ENCODE measurements at places on chromosomes 5 and 9. TPM values are rescaled to one million over a fixed set of nuclear protein-coding genes. Genes with fewer than 3 reads are reported as not detected.
A peak's percentile ranks its signal among the peaks of the same experiment; 100 is the strongest.

The IGFBPL1 gene
- total RNA-seq = not detected

GRCh38 chr9:21413151-21413550 is 4.2 kb downstream of the IFNA8 start:
- H3K27ac ChIP-seq = no peak overlapping the region
- no peak overlapping the region for H3K4me3 ChIP-seq
- H3K27me3 ChIP-seq = no peaks in the 10 kb centered on the region

DNA sequence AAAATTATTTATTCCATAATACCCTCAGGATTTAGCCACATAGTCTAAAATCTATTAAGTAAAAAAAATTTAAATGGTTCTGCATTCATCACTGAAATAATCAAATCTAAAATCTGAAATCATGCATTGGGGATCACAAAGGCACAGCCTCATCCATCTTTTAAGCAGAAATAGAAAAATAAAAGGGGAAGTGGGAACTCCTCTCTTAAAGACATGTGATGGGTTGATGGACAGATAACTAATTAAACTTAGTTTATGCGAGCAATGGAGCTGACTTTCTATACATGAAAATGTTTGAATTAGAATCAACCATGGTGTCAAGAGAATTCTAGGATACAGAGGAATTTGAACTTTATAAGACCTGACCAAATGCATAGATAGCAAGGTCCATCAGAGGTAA is 170.5 kb downstream of the GABRB2 start:
- H3K27ac ChIP-seq = no peak overlapping the region
- no peaks in the 10 kb centered on the region for H3K27me3 ChIP-seq
- no peaks in the 10 kb centered on the region for H3K4me1 ChIP-seq
- no peaks in the 10 kb centered on the region for H3K36me3 ChIP-seq
- DNase-seq = no peak

The GABBR2 gene
- not detected for total RNA-seq

DNA sequence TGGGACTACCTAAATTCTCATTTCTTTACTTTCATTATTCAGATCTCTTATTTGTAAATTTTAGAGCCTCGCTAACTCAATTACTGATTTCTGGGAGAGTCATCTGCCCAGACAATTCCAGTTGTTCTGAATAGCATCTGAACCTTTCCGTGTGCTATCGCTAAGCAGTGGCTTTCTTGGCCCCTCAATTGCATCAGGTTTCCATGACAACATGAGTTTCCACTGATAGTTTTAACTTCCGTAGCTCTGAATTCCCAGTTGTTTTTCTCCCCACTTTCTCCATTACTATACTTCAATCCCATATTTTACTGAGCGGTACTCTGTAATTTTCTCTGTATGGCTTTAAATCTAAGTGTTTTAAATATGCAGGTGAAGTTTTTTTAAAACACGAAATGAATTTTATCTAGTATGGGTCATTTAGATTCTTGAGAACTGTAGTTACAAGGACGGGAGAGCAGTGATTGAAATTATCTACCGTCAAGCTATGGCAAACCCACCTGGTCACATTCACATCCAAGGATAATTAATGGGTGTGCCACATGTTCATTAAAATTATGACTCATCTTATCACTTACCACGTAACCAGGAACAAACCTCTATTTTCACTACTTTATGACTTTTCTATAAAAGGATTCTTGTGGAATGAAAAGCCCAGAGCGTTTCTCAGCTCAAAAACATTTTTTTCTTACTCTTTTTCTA is 223.5 kb upstream of the PCSK5 start:
- no peak overlapping the region for H3K4me3 ChIP-seq
- H3K4me1 ChIP-seq = no peaks in the 10 kb centered on the region
- H3K27ac ChIP-seq = no peak overlapping the region
- H3K36me3 ChIP-seq = no peaks in the 10 kb centered on the region

- no peak overlapping the region for H3K27ac ChIP-seq
- DNase-seq = no peak
- H3K4me1 ChIP-seq = no peaks in the 10 kb centered on the region
- H3K27me3 ChIP-seq = no peaks in the 10 kb centered on the region
These were observed 647 bp downstream of the PDE8B start for GRCh38 chr5:77210964-77211690.

DNA sequence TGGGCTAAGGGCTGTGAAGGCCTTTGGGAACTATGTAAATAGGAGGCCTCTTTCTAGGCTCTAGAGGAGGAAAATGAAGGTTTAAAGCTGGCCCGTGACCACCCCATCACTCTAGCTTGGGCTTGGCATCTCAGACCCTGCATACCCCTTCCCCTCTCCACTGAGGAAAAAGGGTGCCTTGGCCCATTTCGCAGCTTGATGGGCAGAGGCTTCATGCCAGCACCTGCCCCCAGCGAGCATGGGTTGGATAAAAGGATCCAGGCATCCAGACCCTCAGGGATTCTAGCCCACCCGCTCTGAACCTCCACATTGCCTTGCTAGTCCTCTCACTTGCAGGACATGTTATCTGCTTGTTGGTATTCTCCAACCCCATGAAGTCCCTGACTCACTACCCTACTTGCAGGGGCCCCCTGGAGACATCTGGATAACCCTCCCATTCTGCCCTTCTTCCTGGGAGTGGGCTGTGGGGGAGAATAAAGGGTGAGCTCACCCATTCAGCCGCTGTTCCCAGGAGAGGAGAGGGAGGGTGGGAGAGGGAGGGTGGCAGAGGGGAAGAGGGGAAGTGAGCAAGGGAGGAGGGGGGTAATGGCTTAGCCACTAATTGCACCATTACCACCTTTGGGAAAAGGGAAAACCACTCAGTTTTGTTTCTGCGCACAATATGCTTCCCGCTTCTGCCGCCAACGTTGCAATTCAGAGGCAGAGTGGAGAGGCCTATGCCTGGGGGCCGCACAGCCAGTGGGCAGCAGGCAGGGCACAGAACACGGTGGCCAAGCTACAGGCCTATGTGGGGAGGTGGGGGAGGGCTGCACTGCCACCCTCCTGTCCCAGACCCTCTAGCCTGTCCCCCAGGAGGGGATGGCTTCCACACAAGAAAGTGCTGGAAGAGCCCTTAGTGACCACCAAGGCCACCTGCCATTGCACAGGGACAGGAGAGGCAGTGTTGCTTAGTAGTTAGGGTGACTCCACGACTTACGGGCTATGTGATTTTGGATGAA is 2.1 kb upstream of the CAMK2A start:
- H3K36me3 ChIP-seq = no peaks in the 10 kb centered on the region
- H3K27ac ChIP-seq = no peak overlapping the region
- H3K4me1 ChIP-seq = no peaks in the 10 kb centered on the region
- no peaks in the 10 kb centered on the region for H3K27me3 ChIP-seq
- no peak overlapping the region for H3K4me3 ChIP-seq

GRCh38 chr5:73088026-73088425 is 32.3 kb upstream of the TMEM171 start:
- no peak overlapping the region for H3K4me3 ChIP-seq
- H3K36me3 ChIP-seq = no peaks in the 10 kb centered on the region
- H3K4me1 ChIP-seq = no peaks in the 10 kb centered on the region
- no peaks in the 10 kb centered on the region for H3K27me3 ChIP-seq

GRCh38 chr5:38453506-38453905 is 102.9 kb downstream of the LIFR start:
- no peaks in the 10 kb centered on the region for H3K27me3 ChIP-seq
- H3K36me3 ChIP-seq = no peaks in the 10 kb centered on the region
- no peaks in the 10 kb centered on the region for H3K4me1 ChIP-seq
- no peak overlapping the region for H3K4me3 ChIP-seq
- no peak for DNase-seq
- H3K27ac ChIP-seq = no peak overlapping the region

The PCDHGB1 gene
- 5.1 TPM for total RNA-seq

The SPATA31D3 gene
- not detected for total RNA-seq

The MLANA gene
- not detected for total RNA-seq

- no peaks in the 10 kb centered on the region for H3K4me1 ChIP-seq
- H3K27ac ChIP-seq = peak overlapping the region; percentile 46
- H3K4me3 ChIP-seq = peak overlapping the region; percentile 10
- no peak for DNase-seq
These were observed 101.1 kb upstream of the NR4A3 start for GRCh38 chr9:99720455-99721050.

DNA sequence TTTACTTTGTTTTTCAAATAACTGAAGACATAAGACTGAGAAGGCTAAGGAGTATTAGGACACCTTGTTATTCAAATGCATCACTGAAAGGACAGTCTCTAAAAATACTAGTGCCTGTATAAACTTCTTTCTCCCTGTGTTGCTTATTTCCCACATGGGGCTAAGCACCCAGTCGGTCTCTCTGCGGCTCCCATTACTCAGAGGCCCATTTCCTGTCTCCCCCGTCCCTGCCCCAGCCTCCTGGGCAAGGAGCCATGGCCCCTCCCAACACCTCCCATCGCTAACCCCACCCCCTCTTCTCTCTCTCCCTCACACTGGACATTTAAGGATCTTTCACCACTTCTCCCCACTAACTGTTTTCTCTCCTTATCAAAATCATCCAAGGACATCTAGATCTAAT is 81.9 kb downstream of the EBF1 start:
- H3K4me3 ChIP-seq = no peak overlapping the region
- no peaks in the 10 kb centered on the region for H3K4me1 ChIP-seq
- H3K27ac ChIP-seq = peak overlapping the region; percentile 59
- no peaks in the 10 kb centered on the region for H3K36me3 ChIP-seq
- DNase-seq = no peak
- no peaks in the 10 kb centered on the region for H3K27me3 ChIP-seq

DNA sequence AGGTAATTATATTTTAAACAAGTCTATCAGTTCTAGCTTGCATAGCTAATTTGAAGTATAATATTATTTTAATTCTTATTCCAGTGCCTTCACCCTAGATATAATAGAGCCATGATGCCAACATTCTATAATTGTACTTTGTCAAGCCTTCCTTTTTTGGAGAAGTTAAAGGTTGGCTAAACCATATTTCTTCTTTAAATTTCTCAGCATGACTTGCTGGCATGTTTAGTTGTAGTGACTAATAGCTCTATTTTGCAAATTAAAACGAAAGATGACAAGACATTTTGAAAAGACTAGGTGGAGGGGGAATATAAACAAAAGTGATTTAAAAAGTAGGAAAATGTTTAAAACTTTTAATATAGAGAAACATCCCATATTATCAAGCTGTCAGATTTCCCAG is 400.7 kb downstream of the PSAT1 start:
- no peak for DNase-seq
- no peaks in the 10 kb centered on the region for H3K4me1 ChIP-seq
- H3K36me3 ChIP-seq = no peaks in the 10 kb centered on the region

DNA sequence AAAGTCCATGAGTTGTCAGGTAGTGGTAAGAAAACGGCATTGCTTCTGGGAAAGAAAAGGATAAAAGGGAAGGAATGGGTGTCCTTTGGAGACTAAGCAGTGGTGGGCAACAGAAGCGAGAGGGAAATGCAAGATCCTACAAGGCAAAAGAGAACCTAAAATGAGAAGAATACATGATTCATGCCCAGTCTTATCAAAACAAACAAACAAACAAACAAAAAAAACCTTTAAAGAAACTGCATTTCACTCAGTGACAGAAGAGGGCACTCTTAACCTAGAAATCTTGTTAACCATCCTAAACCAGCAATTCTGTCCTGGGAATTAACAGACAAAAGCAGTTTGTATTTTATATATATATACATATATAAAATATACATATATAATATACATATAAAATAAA is 88.5 kb downstream of the SUSD1 start:
- H3K4me3 ChIP-seq = no peak overlapping the region
- H3K36me3 ChIP-seq = no peaks in the 10 kb centered on the region
- no peak overlapping the region for H3K27ac ChIP-seq
- no peak for DNase-seq

GRCh38 chr9:19192202-19193028 is 38.1 kb upstream of the DENND4C start:
- H3K27ac ChIP-seq = no peak overlapping the region
- H3K4me3 ChIP-seq = no peak overlapping the region
- DNase-seq = no peak
- H3K4me1 ChIP-seq = no peaks in the 10 kb centered on the region
- H3K27me3 ChIP-seq = no peaks in the 10 kb centered on the region

GRCh38 chr5:64587370-64587769 is 81.6 kb downstream of the RGS7BP start:
- no peak overlapping the region for H3K4me3 ChIP-seq
- DNase-seq = no peak

The PTPDC1 gene
- 12.1 TPM for total RNA-seq

The SPAAR gene
- 13.4 TPM for total RNA-seq

DNA sequence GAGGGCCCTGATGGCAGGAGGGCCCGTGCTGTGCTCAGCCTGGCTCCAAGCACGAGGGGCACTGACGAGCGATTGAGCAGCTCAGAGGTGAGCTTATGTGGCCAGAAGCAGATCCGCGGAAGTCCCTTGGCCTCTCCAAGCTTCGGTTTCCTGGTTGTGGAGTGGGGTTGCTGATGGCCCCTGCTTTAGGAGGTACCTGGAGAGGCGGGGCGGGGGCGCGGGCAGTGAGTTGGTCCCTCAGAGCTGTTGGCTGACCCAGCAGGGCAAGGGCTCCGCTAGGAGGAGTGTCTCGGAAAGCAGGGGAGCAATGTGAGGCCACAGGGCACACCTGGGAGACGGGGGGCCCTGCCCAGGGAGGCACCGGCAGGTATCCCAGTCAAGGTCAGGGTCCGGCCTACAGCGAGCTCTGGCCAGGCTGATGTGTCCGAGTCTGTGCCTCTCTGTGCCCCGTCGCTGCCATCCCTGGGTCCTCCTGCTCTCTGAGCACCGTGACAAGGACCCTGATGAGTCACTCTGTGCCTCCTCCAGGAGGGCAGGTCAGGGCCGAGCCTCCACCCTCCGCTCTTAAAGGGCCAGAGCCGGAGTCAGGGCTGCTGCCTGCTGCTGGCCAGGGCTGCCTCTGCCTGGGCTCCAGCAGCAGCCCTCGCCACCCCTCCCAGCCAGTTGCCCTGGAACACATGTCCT is 14.8 kb downstream of the NCS1 start:
- H3K4me3 ChIP-seq = peak overlapping the region; percentile 15
- H3K27ac ChIP-seq = peak overlapping the region; percentile 54
- H3K27me3 ChIP-seq = no peaks in the 10 kb centered on the region
- no peak for DNase-seq
- H3K36me3 ChIP-seq = no peaks in the 10 kb centered on the region

GRCh38 chr9:95505717-95506427 is 10.9 kb downstream of the PTCH1 start:
- no peaks in the 10 kb centered on the region for H3K27me3 ChIP-seq
- H3K36me3 ChIP-seq = no peaks in the 10 kb centered on the region
- DNase-seq = no peak
- no peaks in the 10 kb centered on the region for H3K4me1 ChIP-seq
- peak overlapping the region; percentile 71 for H3K4me3 ChIP-seq

The TXNDC8 gene
- not detected for total RNA-seq

The GARIN3 gene
- not detected for total RNA-seq

DNA sequence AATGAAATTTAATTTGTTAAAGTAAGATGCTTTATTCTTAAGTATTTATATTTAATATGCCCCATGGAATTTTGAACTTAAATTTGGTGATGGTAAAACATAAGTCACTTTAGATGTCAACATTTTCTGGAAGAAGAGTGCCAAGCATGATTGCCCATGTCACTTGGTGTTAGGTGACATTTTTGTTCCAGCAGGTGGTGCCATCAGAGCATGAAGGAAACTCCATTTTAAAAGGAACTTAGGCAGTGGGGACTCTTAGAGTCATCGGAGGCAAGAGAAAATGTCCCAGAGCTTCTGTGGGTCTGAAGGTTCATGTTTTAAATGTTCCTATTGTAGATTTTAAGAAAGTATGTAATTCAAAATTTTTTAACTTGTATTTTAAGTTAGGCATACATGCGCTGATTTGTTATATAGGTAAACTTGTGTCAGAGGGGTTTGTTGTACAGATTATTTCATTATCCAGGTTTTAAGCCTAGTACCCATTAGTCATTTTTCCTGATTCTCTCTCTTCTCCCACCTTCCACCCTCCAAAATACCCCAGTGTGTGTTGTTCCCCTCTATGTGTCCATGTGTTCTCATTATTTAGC is 789.3 kb downstream of the SEMA5A start:
- no peak overlapping the region for H3K4me3 ChIP-seq
- no peak overlapping the region for H3K27ac ChIP-seq
- no peaks in the 10 kb centered on the region for H3K27me3 ChIP-seq
- no peaks in the 10 kb centered on the region for H3K36me3 ChIP-seq

Data from breast epithelium (tissue), 4 donors.